ENCODE measurements at places on chromosomes 7 and 10. TPM values are rescaled to one million over a fixed set of nuclear protein-coding genes. Genes with fewer than 3 reads are reported as not detected.

Gene IL6
- 3.7 TPM for total RNA-seq

Gene EMX2
- not detected for total RNA-seq

Gene NEUROD6
- total RNA-seq = not detected

Gene ODAD2
- 0.98 TPM for total RNA-seq

Gene PRKG1
- total RNA-seq = 2.0 TPM

Gene CTAGE4
- total RNA-seq = not detected

Gene CCL26
- total RNA-seq = not detected

Gene STX1A
- total RNA-seq = 17.9 TPM

Gene EIF5AL1
- total RNA-seq = 1.3 TPM
